Sciatic nerve (tissue), 2 donors: ENCODE measurements at places on chromosomes 12 and 14. TPM values are rescaled to one million over a fixed set of nuclear protein-coding genes. Genes with fewer than 3 reads are reported as not detected.
A peak's percentile ranks its signal among the peaks of the same experiment; 100 is the strongest.

PLXNC1 gene
- total RNA-seq = 22.8 TPM

GPR137C gene
- 1.1 TPM for total RNA-seq

IL26 gene
- total RNA-seq = not detected

SMAGP gene
- 6.2 TPM for total RNA-seq

NINJ2 gene
- total RNA-seq = 6.2 TPM

VWF gene
- 655 TPM for total RNA-seq

RIMBP2 gene
- total RNA-seq = 1.6 TPM

EML5 gene
- 2.1 TPM for total RNA-seq

DNA sequence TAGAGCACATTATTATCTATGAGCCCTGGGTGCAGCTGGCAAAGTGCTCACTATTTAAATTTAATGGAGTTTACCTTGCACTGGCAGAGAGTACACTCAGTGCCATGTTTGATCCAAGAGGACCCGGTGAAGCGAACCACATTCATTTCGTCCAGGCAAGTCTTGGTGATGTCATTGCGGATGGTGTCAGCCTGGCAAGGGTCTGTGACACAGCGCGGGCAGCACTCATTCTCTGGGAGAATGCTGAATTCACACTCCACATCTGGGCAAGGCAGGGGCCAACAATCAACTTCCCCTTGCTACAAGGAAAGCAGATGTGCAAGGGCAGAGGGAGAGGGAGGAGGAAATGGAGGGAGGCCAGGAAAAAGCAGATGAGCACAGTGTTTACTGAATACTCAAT lies 356.2 kb downstream of the NELL2 start:
- no peak for DNase-seq

DNA sequence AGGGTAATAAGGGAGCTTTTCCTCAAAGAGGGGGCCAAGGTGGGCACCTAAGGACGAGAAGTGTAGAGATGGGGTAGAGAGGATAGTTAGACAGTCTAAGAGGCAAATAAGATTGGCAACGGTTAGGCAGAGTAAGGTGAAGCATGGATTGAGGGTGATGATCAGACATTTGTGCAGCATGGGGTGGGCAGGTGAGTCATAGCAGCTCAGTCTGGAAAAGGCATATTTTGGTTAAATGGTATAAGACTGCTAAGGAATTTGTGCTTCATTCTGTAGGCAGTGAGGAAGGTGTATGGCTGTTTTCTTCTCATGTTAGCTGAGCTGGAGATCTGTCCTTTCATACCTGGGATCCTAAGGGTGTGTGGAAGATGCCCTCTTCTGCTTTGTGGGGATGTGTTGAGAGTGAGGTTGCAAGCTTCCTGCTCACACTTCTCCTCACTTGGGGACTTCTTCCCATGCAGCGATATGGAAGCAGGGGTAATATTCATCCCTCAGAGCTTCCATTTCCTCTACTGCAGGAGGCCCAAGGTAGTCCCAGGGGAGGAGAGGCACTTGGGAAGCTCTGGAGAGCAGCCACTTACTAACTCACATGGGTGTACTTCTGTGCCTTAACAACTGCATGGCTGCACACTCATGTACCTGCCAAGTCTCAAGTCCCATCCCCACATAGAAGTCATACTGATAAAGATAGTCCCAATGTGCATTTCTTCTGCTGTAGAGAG lies 28.9 kb downstream of the GSG1 start:
- DNase-seq = no peak

GRCh38 chr12:24649634-24650033 lies 299.3 kb downstream of the BCAT1 start:
- DNase-seq = no peak

DNA sequence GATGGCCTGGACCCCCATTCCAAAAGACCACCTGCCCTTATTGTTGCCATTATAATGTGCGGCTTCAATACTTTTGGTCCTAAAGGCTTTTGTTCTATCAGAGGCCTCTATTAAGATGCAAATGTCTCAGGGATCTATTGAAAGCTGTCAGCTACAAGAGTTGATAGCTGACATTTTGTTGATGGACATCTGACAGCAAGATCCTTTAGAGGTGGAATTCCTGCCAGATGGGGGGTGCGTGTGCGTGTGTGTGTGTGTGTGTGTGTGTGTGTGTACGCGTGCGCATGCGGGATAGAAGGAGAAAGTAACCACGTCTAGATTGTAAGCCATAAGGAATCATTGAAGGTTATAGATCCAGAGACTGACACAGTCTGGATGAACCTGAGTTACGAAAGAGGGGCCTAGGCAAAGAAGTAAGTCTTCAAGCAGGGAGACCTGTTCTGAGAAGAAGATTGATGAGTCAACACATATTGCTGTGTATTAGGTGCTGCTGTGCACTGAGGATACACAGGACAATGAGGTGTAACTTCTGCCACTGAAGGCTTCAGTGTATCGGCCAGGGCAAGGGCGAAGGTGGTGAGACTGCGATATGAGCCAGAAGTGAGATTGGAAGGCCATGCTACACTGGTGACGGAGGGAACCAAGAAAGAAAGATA lies 89.2 kb downstream of the PRMT8 start:
- no peak for DNase-seq

DNA sequence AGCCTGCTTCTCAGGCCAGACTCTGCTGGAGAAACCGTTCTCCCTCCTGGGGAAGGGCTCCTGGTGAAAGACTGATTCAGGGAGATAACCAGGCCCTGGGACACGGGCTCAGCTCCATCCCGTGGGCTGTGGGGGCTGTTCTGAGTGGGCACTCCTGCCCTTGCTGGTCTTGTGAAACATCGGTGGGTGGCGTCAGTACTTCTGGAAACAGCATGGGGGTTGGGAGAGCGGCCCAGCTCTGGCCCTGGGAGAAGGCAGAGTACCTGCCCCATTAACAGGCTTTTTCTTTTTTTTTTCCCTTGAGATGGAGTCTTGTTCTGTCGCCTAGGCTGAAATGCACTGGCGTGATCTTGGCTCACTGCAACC lies 786 bp downstream of the SLC25A47 start:
- no peak for DNase-seq

- no peak for DNase-seq
These were observed 33.2 kb upstream of the KCNH3 start for GRCh38 chr12:49505672-49506071.

DNA sequence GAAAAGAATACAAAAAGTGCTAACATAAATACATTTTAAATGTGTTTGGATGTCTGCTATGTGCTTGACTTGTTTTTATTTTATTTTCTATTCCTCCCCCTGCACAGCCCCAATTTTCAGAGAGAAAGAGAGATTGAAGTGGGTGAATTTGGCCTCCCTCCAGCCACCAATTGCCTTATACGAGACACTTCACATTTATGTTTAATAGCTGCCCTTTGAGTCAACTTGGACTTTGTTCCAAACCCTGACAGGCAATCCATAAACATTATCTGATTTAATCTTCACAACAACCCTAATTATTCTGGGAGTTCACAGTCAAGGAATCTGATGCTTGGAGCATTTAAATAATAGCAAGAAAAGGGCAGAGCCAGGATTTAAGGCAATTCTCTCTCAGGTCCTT lies 161.7 kb downstream of the SLC15A4 start:
- no peak for DNase-seq

GRCh38 chr14:99982537-99983250 lies 82.5 kb upstream of the EVL start:
- DNase-seq = no peak

DNA sequence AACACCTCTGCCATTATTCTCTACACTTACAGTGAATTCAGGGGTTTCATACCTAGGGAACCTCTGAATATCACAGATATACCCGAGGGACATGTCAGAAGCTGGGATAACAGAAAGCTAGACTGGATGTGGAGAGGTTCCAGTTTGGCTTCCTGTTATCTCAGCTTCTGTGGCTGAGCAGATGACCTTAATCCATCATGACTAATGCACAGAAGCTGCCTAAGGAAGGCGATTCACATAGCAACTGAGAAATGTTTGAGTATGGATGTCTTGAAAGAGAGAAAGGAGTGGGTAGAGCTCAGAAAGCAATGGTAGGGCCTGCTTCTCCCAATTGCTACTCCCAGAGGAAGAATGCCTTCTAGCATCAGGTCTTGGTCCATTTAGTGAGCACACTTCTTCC lies 187.6 kb downstream of the RMST start:
- no peak for DNase-seq

- no peak for DNase-seq
These were observed 241.5 kb downstream of the GXYLT1 start for GRCh38 chr12:41903014-41903708.

DNA sequence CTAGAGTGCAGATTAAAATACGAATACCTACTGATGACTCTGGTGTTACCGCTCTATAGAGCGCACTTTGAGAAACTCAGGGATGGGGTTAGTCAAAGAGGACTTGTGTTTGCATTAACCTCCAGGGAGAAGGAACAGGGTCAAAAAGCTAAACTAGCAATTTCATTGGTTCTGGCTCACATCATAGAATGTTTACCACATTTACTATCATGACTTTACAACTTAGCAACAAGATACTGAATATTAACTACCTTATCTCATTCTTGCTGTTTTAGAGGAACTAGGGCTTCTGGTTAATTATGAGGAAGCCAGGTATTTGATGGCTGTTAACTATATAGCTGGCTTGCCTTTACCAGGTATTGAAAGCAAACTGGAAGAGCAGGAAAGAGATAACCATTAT lies 12.8 kb downstream of the LGALS3 start:
- no peak for DNase-seq

- no peak for DNase-seq
These were observed 163.1 kb downstream of the CACNA1C start for GRCh38 chr12:2215709-2216560.

DNA sequence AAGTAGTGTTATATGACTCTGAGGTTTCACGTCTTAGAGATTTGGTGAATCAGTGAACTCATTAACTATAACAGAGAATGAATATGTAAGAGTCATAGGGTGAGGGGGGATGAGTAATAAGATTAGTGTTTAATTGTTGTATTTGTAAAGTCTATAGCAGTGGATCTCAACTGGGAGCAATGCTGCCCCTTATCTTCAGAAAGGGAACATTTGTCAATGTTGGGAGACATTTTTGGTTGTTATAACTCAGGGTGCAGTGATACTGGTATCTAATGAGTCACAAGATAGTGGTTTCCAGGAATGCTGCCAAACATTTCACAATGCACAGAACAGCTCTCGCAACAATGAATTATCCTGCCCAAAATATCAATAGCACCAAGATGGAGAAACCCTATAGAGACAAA lies 1193.7 kb downstream of the GALC start:
- no peak for DNase-seq

- DNase-seq = no peak
These were observed 48.3 kb upstream of the FAM181A start for GRCh38 chr14:93878871-93879270.

GRCh38 chr14:100532906-100533655 lies 54.1 kb downstream of the BEGAIN start:
- peak; percentile 79 for DNase-seq

GRCh38 chr12:6335451-6336078 lies 6.3 kb downstream of the TNFRSF1A start:
- DNase-seq = peak; percentile 84

DNA sequence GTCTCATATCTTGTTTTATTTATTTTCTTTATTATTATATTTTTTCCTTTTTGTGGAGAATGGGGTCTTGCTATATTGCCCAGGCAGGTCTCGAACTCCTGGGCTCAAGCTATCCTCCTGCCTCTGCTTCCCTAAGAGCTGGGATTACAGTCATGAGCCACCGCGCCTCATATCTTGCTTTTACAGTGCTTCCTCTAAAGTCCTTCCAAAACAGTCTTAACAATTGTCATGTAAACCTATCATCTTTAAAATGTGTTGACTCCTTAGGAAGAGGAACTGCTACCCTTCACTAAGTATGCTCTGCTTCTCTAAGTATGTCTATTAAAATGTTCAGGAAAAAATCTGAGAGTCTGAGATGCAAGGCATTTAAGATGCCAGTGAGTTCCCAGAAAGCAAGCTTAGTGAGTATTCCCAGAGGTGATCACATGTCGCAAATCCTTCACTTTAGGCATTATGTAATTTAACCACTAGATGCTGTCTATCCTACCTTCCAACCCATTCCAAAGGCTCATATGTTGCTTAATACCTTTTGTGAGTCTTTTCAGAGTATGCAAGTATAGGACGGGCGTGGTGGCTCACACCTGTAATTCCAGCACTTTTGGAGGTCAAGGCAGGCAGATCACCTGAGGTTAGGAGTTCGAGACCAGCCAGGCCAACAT lies 19.7 kb upstream of the FOXJ2 start:
- DNase-seq = no peak

- no peak for DNase-seq
These were observed 262.0 kb upstream of the TMPO start for GRCh38 chr12:98253207-98254037.

DNA sequence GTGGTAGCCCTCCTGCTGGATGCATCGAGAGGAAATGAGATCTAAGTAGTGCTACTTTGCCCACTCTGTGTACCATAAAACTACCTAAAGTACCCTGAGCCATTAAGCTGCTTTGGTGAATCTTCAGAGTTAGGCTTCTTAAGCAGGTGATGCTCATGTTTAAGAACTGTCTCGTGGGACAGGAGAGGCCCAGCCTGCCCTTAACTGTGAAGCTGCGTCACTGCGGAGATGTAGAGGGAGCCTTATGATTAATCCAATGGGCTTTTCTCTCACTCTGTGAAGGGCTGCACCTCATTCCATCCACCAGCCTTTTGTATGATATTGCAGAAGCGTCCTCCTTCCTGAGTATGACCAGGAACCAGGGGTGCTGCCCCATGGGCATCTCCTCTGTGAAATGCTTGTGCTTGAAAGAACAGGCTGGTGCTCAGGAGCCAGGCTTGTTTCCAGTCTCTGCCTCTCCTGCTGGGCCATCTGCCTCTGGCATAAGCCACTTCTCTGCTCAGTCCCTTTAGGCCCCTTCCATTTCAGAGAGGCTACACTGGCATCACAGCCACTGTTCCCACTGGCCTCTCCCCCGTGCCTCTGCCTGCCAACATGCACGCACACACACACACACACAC lies 6.8 kb upstream of the CCDC177 start:
- no peak for DNase-seq

- DNase-seq = no peak
These were observed 51.1 kb upstream of the KRAS start for GRCh38 chr12:25301798-25302197.

- DNase-seq = peak; percentile 65
These were observed 1.9 kb downstream of the ATXN2 start for GRCh38 chr12:111596985-111597830.

GRCh38 chr12:24584032-24584675 lies 364.7 kb downstream of the BCAT1 start:
- no peak for DNase-seq

GRCh38 chr12:106583242-106584103 lies 669 bp downstream of the RFX4 start:
- DNase-seq = no peak

- no peak for DNase-seq
These were observed 7.0 kb downstream of the MTHFD1 start for GRCh38 chr14:64394977-64395633.

GRCh38 chr12:41473441-41473840 lies 285.3 kb downstream of the PDZRN4 start:
- no peak for DNase-seq

DNA sequence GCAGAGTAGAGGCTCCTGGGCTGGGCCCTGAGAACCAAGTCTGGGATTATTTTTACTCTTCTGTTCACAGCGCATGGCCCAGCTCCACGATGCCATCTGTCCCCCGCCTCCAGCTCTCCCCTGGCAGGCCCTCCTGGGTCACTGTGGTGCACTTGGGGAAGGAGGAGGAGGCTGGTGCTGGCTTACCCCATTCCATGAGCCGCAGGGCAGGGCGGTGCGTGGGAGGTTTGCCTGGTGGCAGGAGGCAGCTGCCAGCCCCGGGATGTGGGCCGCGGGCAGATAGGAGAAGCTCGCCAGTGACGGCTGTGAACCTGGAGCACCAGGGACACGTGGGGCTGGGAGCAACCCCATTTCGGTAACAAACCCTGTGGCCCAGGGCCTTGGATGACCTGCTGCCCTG lies 23.2 kb downstream of the TEAD4 start:
- DNase-seq = no peak
